Lung (tissue), 17 donors: ENCODE measurements at places on chromosomes 2 and 18. TPM values are rescaled to one million over a fixed set of nuclear protein-coding genes. Genes with fewer than 3 reads are reported as not detected.

GRCh38 chr2:173797586-173798263 is 167.4 kb downstream of the SP3 start:
- no peak for DNase-seq

GRCh38 chr2:25842155-25842554 is 36.1 kb downstream of the ASXL2 start:
- no peak for DNase-seq

- DNase-seq: no peak
Measured at GRCh38 chr2:26941486-26941885, 29.0 kb upstream of the MAPRE3 start.

- DNase-seq: no peak
Measured at GRCh38 chr2:57701391-57701791, 345.2 kb upstream of the VRK2 start.

DNA sequence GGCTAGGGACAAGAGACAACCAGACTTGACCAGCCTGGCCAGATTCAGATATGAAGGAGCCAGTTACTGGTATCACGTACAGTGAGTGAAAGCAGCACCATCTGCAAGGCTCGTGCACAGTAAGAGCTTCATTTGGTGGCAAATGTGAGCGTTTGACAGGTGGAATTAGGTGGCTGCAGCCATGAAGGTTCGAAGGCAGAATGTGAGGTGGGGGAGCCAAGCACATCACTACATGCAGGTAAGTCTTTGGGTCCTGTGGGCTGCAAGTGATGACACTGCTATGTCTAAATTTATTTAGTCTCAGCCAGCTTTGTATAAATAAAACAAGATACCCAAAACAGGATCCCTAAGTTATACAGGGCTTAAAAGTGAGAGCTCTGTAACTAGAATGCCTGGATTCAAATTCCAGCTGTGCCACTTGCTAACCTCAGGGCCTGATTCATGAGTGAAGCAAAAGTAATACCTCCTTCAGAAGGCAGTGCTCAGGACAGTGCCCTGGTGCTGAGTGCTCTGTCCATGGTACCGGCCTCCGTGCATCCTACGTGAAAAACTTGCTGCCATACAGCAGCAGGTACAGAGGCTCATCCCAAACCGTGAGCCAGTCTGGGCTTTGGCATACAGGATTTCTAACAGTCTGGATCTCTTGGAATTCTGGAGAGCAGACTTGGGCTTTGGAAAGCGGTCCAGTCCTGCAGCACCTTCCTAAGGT is 18.6 kb downstream of the DDX18 start:
- peak; percentile 25 for DNase-seq

DNA sequence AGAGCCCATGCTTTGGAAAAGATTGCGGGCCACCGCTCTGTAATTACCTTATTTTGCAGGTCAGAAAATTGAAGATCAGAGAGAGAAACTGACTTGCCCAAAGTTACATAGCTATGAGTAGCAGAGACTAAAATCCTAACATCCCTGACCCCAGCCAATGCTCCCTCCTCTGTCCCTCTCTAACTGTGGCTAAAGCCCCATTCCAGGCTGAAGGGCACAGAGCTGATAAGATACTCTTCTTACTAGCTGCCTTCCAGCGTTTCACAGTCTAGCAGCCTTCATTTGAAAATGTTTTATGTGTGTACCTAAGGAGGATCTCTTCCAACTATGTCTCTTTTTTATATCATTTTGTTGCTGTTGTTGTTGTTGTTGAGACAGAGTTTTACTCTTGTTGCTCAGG is 81.4 kb upstream of the LRATD1 start:
- DNase-seq: no peak

DNA sequence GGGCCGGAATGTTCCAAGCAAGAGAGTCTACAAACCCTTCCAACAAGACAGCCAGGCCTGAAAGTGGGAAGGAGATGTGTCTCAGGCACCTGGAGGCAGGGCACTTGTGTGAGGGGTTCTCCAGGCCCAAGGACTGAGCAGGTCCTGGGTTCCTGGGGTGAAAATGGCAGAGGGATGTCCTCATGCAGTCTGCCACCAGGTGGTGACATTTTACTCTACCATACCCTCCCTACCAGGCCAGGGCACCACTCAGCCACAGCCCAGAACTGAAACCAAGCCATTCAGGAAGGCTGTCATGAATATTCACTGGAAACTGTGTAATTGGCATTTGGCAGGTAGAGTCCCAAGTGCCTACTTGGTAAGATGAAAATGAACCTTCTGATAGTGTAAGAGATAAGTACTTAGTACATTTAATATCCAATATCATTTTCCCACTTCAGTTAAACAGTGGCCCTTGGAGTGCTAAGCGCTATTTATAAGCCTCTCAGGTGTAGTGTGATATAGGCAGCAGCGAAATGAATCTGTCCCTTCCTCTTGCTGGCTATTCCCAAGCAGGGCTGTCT is 185.1 kb downstream of the MYO5B start:
- DNase-seq: peak; percentile 50

DNA sequence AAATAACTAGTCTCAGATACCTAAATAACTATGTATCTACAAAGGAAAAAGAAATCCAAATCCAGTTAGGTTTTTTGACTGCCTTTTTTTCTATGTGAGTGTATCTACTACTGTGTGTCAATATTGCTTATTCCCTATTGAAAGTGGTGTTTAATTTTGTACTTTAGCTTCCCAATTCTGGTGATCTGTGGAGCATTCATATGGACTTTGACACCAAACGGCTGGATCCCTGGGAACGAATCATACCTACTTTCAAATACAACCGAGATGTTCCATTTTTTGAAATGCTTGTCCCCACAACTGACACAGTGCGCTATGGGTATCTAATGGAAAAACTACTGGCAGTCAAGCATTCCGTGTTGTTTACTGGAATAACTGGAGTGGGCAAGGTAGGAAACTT is 152.8 kb downstream of the DNAH6 start:
- DNase-seq: no peak

DNA sequence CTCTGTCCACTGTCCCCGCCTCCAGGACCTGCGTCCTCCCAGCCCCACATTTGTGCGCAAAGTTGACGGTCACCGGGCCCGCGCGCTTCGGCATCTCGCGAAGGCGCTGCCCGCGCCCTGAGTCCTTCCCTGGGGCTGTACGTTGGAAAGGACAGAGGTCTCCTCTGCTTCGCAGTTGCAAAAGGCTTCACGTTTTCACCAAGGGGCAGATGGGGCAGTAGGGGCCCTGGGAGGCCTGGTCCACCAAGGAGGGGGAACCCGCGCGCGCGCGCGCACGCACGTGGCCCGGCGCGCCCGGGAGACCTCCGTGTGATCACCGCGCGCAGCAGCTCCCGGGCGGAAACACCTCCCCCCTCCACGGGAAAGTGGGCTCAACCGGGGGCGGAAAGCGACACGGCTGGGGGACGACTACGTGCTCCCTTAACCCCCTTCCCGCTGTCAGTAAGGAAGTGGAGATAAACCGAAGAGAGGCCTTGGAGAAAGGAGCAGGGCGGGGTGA is 21.9 kb downstream of the TEX44 start:
- DNase-seq: peak; percentile 67

DNA sequence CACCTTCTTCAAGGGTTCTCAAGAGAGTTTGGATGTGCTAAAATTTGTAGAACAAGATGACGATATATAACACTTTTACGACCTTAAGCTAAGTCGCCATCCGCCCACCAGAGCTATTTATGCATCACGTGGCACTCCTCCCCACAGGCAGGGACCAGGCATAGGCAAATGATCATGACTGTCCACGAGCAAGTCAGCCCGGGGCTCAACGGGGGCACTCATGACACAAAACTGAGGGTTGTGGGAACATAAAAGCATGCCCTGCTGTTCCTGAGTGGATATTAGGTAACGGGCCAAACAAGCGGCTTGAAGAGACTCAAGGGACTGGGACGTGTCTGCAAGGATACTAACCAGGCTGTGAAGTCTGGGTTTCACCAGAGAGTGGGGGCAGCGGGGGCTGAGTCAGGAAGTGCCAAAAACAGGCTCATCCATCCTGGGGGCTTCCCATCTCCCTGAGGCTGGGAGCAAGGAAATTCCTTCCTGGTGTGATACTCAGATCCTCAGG is 58.1 kb downstream of the FAM178B start:
- peak; percentile 27 for DNase-seq

DNA sequence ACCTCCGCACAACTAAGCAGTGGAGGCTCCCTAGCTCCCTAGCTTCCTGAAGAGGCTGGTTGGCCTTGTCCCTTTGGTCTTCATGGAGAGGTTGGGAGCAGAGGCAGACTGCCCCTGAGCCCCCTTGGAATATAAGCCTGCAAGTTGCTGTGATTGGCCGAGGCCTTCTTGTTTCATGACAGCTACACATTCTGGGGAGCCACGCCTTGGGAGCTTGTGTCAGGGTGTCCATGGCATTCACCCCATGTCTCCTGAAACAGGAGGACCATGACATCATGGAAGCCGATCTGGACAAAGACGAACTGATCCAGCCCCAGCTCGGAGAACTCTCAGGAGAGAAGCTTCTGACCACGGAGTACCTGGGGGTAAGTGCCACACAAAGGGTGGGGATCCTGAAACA is 64.0 kb upstream of the B3GNT7 start:
- DNase-seq: no peak

PLGLB2 gene
- 5.6 TPM for total RNA-seq

MDH1 gene
- 110 TPM for total RNA-seq

- no peak for DNase-seq
Measured at GRCh38 chr18:5582849-5583681, 39.3 kb upstream of the EPB41L3 start.

- DNase-seq: no peak
Measured at GRCh38 chr2:19866771-19867170, 35.0 kb downstream of the TTC32 start.

RFX8 gene
- total RNA-seq: 0.88 TPM

- DNase-seq: peak; percentile 57
Measured at GRCh38 chr2:186575302-186575701, 14.6 kb upstream of the ITGAV start.

DNA sequence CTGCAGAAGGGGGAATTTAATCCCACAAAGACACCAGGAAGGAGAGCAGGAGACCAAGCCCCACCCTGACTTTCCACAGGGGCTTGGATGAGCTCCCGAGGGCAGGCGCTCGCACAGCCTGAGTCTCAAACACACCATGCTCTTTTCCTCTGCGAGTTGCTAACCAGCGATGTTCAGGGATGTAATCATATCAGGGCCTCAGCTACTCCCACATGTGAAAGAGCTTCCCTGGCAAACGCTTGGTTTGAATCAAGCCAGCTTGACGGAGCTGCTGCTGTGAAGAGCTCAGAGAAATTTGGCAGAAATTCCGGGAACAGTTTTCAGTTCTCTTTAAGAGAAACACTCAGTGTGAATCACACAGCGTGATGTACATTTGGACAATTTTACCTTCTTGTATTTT is 385.8 kb downstream of the GALR1 start:
- DNase-seq: no peak

GRCh38 chr18:62651276-62652056 is 63.9 kb upstream of the PHLPP1 start:
- no peak for DNase-seq

DNA sequence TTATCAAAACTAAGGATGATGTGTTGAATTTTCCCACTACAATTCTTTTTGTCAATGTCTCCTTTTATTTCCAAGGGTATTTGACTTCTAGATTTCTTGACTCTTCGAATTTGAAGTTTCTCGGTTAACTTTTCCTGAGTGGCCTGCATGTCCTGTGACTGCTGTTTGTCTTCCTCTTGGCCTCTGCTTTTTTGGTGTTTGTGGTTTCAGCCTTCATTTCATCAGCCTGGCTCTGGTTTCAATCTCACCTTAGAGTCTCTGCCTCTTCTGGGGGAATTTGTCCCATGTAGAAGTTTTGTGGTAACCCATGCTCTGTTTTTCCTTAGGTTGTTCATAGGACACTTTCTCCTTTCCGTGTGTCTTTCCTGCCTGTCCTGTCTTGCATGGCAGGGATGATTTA is 28.3 kb upstream of the SNED1 start:
- no peak for DNase-seq

DNA sequence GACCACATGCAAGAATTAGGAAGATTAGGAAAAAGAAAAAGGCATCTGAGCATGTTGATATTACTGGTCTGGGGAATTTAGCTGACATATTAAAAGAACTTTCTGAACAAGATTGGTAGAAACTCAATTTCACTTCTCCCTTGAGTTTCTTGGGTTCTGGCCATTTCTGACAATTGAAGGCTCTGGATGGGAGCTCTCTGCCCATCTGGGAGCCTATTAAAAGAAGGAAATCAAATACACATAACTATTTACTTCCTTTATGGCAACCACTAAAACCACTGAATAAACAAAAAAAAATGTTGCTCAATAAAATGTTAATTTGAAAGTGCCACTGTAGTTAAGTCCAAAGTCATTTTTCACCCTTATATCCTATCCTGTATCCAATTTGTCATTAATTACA is 216.8 kb upstream of the HNMT start:
- DNase-seq: no peak

DNA sequence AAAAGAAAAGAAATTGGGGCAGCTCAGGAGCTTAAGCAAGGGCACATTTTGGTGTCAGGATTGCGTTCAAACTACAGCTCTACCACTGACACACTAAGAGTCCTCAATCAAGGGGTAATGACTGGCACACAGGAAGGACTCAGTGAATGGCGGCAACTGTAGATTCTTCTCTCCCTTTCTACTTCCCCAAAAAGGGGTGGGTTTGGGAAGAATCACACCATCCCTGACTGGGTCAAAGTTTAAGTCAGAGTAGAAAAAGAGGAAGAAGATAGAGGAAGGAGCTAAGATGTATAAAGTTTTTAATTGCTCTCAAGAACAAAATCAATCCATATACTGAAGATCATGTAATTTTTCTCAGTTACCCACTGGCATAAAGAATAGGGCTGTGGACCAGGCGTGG is 2.6 kb downstream of the NLRC4 start:
- DNase-seq: peak; percentile 6

SF3B6 gene
- 56.1 TPM for total RNA-seq

RAB27B gene
- total RNA-seq: 8.2 TPM
